ENCODE measurements at places on chromosomes 7 and 10.

DNA sequence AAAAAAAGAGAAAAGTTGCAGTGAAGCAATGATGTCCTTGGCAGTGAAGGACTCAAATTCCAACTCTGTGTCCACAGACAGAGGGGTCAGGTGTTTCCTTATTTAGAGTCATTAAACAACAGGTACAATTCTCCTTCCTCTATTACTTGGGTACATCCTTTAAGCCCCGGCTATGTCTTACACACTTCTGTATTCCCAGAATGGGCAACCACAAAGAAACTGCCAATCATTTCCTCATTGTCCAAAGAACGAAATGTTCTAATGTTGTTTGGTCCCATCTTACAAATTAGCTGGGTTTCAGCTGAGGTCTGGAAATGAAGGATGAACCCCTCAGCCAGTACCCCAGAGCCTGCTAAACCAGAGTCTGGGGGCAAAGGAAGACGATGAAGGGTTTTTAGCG, 59.5 kb downstream of the GRB10 start:
- DNase-seq, result no peak

- no peak for DNase-seq
Measured at GRCh38 chr10:3803927-3804741, 19.1 kb upstream of the KLF6 start.

- no peak for DNase-seq
Measured at GRCh38 chr7:282621-283020, 7.3 kb upstream of the FOXL3 start.

GRCh38 chr7:2016761-2017480, 215.8 kb downstream of the MAD1L1 start:
- DNase-seq, result no peak

DNA sequence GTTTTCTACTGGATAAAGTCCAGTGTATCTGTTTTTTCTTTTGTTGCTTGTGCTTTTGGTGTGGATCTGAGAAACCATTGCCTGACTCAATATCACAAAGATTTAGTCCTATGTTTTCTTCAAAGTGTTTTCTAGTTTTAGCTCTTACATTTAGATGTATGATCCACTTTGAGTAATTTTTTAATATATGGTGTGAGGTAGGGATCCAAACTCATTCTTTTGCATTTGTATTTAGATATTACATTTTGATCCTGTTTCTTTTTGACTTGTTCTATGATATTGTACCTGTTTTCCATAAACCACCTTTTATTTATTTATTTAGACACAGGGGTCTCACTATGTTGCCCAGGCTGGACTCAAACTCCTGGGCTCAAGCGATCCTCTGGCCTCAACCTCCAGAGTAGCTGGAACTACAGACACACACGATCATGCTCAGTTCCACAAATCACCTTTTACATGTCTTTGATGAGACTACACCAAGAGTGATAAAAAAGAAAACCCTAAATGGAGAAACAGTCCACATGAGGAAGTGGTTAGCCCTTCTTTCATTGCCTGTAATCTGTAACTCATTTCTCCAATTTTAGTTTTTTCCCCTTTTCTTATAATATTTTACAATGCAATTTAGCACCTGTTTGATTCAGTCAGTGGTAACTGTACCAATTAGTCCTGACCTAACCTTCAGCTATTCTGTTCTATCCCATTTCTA, 86.0 kb downstream of the SLC37A3 start:
- no peak for DNase-seq

GRCh38 chr10:132138133-132138532, 48.6 kb upstream of the DPYSL4 start:
- DNase-seq, result no peak

DNA sequence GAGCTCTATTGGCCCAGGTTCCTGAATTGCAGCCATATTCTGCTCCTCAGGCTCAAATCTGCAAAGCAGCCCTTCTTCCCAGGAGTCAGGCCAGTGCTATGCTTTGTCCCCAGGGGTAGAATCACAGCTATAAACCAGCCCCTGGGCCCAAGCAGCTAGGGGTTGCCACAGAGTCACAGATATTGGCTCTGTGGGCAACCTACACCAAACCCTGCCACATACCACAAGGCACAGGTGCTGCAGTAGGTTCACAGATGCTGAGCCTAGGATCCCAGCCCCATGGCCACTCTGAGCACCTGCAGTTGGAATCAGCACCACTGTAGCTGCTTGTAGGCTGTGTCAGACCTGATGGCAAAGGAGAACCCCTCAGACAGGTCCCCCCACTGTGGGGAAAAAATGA, 43.1 kb upstream of the CAMK2B start:
- DNase-seq, result no peak

DNA sequence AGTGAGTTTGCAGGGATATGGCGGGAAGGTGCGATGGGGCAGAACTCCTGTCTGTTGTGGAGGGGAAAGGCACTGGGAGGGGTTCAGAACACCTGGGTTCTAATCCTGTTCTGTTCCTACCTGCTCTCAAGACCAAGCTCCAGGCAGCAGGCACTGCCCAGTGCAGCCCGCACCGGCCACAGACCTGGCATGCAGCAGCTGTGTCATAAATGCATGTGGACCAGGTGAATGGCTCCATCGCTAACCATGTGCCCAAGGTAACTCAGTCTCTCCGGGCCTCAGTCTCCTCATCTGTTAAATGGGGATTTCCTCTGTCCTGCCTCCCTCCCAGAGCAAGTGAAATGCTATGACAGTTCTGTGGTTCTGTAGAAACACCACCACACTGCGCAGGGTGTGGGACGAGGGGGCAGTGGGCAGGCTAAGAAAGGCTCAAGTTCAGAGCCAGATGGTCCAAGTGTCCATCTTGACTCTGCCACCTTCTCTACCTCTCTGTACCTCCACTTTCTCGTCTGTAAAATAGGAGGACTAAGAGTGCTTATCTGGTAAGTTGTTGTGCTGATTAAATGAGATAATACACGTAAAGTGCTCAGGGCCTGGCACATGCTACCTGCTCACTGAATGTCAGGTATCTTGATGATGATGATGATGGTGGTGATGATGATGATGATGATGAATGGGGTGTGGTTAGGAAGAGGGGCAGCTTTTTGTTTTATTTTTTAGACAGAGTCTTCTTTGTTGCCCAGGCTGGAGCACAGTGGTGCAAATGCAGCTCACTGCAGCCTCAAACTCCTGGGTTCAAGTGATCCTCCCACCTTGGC, 22.9 kb downstream of the ATP6V1F start:
- no peak for DNase-seq

GRCh38 chr7:75611557-75612178, 119.5 kb downstream of the SPDYE5 start:
- no peak for DNase-seq

- DNase-seq, result no peak
Measured at GRCh38 chr7:2141651-2142050, 91.1 kb downstream of the MAD1L1 start.

- DNase-seq, result no peak
Measured at GRCh38 chr10:58757352-58758065, 244.8 kb downstream of the BICC1 start.

DNA sequence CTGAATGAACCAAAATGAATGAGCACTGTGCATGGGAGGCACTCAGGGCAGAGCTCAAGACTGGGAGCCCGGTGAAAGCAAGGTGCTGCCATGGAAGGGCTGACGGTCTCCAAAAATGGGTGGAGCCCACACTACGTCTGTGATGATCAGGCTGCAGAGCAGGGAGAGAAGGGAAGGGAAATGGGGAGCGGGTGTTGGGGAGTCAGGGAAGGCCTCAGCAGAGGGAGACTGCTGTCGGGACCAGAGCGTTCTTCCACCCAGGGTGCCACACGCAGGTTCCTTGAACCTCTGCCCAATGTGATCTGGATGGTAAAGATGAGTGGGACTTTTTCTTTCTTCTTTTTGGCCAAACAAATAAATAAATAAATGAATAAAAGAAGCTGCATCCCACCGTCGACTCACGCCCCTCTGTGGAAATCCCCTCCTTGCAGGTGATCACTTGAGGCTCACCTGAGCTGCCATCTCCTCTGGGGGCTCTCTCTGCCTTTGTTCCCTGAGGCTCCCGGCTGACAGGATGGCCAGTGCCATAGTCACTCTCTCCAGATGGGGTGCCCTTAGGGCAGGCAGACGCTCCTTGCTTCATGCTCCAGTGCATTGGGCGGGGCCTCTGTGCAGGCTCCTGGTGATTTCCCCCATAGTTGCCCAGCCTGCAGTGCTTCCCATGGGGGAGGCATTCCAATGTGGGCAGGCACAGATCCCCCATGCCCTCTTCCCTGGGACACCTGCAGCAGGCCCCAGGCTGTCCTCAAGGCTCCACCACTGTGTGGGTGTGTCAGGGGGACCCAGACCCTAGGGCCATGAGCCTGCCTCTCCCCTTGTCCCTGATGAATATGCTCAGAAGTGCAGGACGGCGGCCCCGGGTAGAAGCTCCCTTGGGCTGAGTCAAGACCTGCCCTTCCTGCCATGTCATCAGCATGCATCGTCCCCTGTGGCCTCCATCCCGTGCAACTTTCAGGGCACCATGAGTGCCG, 131.8 kb downstream of the PTPN20 start:
- no peak for DNase-seq

- DNase-seq, result no peak
Measured at GRCh38 chr10:100886521-100886920, 26.2 kb upstream of the SLF2 start.

DNA sequence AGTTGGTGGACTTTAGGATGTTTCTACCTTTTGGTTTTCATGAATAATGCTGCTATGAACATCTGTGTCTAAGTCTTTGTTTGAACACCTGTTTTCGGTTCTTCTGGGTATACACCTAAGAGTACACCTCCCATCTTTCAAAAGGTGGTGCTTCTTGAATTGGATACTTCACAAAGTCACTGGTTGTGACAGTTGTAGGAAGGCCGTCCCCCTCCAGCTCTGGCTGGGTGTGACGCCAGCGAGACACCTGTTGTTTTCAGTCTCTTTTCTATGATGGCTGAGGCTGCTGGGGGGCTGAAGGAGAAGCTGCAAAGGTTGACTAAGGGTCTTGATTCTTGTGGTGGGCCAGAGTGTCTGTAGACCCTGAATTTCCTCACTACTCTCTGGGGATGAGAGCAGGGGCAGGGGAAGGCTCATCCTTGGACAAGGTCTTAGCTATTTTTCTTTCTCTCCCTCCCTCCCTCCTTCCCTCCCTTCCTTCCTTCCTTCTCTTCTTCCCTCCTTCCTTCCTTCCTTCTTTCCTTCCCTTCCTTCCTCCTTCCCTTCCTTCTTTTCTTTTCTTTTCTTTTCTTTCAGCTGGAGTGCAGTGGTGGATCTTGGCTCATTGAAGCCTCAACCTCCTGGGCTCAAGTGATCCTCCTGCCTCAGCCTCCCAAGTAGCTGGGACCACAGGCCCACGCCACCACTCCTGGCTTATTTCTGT, 5.6 kb downstream of the NEURL1 start:
- no peak for DNase-seq

- DNase-seq, result no peak
Measured at GRCh38 chr10:14526326-14526725, 195.6 kb upstream of the FRMD4A start.

- DNase-seq, result no peak
Measured at GRCh38 chr7:8254215-8254614, 7.8 kb downstream of the ICA1 start.

- no peak for DNase-seq
Measured at GRCh38 chr10:97689559-97690020, 2.5 kb upstream of the AVPI1 start.

DNA sequence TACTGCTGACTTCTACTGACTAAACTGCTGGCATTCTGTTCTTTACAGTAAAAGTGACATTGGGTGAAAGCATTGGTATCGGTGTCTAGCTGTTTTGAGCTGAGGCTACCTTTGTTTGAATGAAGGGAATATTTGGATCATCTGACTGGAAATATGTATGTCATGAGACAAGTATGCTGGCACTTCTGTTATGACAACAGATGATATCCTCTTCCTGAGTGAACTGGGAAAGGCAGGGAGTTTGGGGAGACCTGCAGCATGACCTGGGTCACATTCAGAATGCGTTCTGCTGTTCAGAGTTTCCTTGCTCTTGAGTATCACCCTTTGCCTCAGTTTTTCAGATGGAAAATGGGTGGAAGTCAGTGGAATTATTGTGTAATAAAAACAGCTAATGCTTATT, 81.8 kb downstream of the PLCE1 start:
- no peak for DNase-seq

GRCh38 chr10:75444781-75445386, 13.5 kb downstream of the LRMDA start:
- no peak for DNase-seq

- no peak for DNase-seq
Measured at GRCh38 chr10:25142116-25142864, 32.5 kb upstream of the GPR158 start.

DNA sequence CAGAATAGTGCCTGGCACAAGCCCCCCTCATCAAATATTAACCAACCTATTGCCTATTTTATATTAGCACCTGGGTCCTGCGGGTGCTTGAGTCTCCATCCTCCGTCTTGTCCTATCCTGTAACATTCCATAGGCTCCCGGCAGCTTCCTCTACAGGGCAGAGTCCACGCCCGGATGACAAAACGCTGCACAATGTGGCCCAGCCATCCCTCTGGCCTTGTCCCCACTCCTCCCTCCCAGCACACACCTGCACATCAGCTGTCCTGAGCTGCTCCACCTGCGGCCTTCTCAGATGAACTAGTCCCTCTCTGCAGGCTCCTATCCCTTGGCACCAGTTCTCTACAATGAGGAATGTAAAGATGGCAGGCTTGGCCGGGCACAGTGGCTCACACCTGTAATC, 153.5 kb upstream of the PDE1C start:
- no peak for DNase-seq

DNA sequence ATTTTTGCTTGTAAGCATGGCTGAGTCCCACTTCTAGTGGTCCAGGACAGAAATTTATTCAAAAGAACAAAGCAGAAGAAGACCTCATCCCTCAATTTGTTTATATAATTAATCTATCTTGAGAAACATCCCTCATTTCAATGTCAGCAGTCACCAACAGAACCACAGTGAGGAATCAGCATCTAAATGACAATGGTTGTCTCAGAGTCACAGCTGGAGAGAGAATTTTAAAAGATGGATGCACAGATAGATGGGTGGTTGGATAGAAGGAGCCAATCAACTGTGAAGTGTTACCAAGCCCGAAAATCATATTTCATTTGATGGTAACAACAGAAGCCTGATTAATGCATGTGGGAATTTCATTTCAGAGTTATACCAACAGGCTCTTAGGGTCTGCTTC, 55.0 kb downstream of the ICA1 start:
- no peak for DNase-seq

GRCh38 chr7:15556339-15557105, 5.3 kb downstream of the AGMO start:
- no peak for DNase-seq

- DNase-seq, result no peak
Measured at GRCh38 chr10:98038288-98038687, 7.9 kb upstream of the CRTAC1 start.

DNA sequence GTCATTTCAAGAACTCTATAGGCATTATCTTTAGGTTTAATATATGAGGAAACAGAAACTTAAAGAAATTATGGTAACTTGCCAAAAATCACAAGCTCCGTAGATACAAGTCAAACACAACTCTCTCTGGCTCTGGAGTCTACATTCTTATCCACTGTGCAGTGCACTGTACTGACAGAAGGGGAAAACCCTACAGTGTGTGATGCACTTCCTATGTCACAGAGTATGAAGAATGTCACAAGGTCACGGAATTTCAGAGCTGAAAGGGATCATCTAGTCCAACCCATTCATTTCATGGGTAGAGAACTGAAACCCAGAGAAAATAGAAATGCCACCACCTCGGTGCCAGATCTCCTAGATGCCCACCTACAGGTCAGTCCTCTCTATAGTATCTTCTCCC, 86.1 kb downstream of the LRRTM3 start:
- no peak for DNase-seq

- DNase-seq, result peak; percentile 28
Measured at GRCh38 chr10:101272229-101272868, 43.1 kb upstream of the LBX1 start.

- no peak for DNase-seq
Measured at GRCh38 chr7:115088893-115089292, 167.0 kb downstream of the MDFIC start.
